ENCODE measurements at places on chromosomes 12 and 14.

DNA sequence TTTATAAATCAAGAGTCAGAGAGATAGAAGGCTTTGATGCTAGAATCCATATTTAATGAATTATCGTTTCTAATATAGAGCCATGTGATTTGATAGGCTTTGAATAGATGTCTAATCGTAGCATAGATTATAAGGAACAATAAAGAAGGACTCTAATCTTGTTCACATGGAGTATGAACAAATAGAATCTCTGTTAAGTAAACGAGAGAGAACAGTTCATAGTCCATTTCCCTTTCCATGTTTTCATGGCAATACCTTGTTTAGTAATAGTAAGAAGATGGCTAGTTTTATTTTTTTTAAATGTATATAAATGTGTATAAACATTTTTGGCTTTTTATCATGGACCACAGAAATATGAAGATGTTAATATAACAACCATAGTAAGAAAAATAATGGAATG lies 32.3 kb upstream of the RAD51AP1 start:
- no peak for DNase-seq

DNA sequence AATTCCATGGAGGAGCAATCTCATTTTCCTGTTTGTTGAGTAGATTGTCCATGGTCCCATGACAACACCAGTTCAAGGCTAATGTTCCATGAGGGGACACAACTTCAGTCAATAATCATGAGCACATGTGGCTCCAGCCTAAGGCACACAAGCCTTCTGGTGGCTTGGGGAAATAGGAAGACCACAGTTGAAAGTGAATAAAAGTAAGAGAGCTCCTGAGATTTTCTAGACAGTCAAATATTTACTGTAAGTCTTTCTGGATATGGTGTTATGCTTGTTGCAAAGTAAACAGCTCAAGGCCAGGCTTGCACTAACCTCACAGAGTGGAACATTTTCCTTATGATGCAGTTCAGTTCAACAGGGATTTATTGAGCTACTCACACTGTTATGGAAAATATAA lies 206.9 kb upstream of the SLC38A2 start:
- no peak for DNase-seq

- peak; percentile 90 for DNase-seq
These were observed at the start of gene RBMS2 for GRCh38 chr12:56521590-56522371. RBMS2 (plus strand) TSS chr12:56521820; CDS start chr12:56522024, 204 bp downstream.

- DNase-seq = peak; percentile 4
These were observed 379.8 kb downstream of the MED13L start for GRCh38 chr12:115897729-115898128.

DNA sequence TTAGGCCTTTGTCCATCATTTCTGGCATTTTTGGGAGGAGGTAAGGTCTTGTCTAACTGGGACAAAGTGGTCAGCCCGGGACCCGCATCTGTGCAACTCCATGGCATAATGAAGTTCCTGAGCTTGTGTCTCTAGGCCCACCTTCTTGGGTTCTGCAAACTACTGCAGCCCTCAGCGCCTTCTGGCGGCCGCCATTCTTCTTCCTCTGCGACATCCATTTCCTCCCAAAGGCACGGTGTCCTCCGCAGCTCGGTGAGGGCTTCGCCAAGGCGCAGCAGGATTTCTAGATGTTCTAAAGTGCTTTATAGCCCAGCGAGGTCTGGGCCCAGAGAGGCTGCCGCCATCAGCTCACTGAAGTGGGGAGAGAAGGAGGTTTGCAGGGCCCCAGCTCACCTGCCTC lies 134.4 kb upstream of the OR4E1 start:
- no peak for DNase-seq

GRCh38 chr12:51850965-51851299 lies 2.4 kb upstream of the FIGNL2 start:
- no peak for DNase-seq

DNA sequence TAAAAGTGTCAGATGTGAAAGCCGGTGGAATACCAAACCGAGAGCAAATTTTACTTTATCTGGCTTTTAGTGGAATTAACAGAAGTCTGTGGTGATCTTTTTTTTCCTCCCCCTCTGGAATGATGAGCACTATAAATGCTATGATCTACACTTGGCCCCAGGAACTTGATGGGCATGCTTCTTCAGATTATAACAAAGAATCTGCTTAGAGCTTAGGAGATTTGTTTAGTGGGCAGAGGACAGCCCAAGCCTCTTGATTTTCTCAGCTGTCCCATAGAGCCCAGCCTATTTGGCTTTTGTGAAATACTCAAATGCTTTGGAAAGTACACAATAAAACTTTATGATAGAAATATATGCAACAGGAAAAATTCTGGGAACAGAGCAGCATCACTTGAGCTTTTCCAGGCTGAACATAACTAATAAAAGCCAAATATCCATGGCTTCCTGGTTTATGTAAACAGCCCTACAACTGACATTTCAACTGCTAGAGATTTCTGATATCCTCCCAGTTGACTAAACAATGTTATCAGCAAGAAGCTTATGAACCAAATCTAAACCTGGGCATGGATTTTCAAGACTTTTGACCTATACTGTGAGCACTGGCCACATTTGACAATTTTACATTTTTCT lies 149.6 kb downstream of the PLXNC1 start:
- DNase-seq = no peak

GRCh38 chr12:78315028-78315427 lies 484.3 kb downstream of the NAV3 start:
- no peak for DNase-seq

- no peak for DNase-seq
These were observed 125.2 kb downstream of the PAPOLA start for GRCh38 chr14:96627386-96627785.

- no peak for DNase-seq
These were observed 3.1 kb downstream of the CDH24 start for GRCh38 chr14:23054000-23054811.

- DNase-seq = no peak
These were observed 27.5 kb upstream of the CDKN3 start for GRCh38 chr14:54369343-54369742.

DNA sequence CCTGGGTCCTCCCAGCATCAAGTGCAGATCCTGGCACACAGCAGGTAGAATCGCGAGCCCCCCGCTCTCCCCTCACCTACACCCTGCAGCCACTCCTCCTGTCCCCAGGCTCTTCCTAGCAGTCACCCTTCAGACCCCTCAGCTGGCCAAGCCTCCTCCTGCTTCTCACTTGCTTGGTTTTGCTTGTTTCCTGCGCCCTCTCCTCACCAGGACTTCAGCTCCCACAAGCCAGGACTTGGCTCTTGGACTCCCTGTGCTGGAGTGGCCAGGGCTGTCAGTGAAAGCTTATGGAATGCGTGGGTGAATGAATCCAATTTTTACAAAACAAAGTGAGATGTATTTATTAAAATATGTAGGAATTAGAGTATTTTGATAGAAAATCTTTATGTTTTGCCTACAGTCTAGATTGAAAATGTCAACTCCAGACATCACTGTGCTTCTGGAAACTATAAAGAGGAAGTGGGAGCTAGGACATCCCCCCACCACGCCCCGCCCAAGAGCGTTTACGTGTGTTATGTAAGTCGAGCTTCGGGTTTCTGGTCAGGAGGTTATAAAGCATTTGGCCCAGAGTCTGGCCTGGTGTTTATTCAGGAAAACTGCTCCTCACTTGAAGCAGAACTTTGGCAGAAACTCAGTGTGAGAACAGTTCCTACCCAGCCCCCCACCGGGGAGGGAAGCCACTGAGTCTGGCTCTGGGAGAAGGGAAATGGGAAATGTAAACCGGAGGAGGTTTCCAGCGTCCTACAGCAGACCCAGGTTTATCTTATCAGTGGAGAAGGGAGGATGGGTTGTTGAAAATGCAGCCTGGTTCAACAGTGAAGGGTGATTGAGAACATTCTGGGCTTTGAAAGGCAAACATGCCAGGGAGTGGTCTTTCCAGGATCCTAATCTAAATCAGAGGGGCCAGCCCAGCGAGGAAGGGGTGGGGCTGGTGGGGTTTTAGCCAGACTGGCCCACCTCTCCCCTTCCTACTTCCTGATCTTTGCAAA lies 8.8 kb downstream of the ALDH2 start:
- peak; percentile 83 for DNase-seq

DNA sequence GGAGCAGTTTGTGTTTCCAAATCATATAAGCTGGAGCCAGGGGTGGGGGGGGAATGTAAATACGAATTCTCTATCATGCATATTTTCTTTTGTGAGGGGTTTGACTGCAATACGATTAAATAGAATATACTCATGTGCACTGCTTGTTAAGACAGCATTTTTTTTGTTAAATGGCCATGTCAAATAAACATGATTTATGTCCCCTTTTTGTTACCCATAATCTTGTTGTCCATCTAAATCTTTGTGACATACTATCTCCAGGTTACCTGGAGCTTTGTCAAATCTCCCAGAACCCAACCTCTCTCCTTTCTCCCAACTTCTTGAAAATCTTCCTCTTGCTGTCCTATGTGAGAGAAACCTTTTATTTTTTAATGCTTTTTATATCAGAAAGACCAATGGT lies 233.1 kb downstream of the SLC25A21 start:
- no peak for DNase-seq

- no peak for DNase-seq
These were observed 285.6 kb downstream of the CACNA1C start for GRCh38 chr12:2338381-2338780.

DNA sequence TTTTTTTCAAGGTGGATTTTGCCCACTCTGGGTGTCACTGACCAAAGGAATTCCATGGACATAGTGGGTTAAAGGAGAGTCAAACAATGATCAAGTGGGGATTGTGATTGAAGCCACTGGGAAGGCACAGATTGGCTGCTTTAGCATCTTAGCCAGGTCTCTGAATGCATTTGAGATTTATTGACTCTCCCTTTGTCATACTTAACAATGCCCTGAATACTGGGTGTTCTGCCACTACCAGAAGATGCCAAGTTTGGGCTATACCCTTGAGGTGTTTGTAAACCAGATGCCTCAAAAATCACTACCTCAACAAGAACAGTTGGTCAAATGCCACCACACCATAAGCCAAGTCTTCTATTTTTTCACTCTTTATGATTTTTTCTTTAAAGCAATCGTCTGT lies 114.8 kb downstream of the GTF2A1 start:
- DNase-seq = no peak

DNA sequence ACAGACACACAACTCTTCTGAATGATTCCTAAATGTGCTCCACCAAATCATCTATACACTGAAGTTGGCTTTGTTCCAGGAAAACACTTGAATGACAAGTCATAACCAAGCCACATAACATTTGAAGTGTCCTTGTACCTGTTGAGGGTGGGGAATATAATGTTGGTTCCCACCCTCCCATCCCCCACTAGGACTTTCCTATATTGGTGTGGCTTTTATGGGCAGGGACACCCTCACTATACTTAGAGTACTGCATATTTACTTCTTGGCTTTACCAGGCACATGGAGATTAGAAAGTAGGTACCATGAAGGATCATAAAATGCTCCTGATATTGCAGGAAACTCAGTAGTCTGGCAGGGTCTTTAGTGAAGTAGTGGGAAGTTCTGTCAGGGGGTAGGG lies 9.7 kb upstream of the BHLHE41 start:
- DNase-seq = no peak

- no peak for DNase-seq
These were observed 3.8 kb downstream of the AQP6 start for GRCh38 chr12:49976557-49976956.

DNA sequence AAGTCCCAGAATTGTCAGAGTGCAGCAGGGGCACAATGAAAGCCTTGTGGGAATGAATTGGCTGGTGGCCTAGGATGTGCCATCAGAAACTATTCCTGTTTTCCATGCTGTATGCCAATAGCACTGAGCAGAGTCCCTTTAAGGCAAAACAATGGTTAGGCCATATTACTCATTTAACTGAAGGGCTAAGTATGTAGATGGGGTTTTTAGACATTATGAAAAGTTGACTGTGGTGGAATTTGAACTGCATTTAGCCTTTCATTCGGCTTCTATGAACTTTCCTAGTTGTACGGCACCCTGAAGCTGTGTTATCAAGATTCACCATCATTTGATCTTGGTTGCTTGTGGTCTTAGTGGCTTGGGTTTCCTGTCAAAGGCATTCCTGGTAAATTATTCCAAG lies 24.8 kb downstream of the IL26 start:
- DNase-seq = no peak

DNA sequence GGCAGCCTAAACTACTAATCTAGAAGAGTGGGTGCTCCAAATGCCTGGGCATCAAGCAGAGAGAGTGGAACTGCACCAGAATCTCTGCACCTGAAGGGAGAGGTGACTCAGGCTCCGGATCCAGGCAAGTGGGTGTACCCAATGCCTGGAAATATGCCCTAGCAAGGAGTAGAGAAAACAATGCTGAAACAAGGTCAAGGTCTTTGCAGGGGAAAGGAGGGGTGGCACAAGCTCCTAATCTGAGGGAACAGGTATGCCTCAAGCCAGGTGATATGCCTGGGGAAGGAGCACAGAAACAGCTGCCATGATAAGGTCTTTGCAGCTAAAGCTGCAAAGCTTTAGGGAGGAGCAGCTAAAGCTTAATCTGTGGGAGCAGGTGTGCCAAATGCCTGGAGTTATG lies 136.0 kb upstream of the KITLG start:
- no peak for DNase-seq

GRCh38 chr12:122085591-122085990 lies 7.0 kb downstream of the MLXIP start:
- DNase-seq = no peak

GRCh38 chr14:30971586-30971985 lies 53.9 kb upstream of the AP4S1 start:
- no peak for DNase-seq

Measured in Ammon's horn (tissue), 1 donor.